ENCODE measurements at places on chromosomes 1 and 21. TPM values are rescaled to one million over a fixed set of nuclear protein-coding genes. Genes with fewer than 3 reads are reported as not detected.

- DNase-seq, result no peak
- H3K36me3 ChIP-seq, result peaks cover 20% of the 10 kb centered on the region
- H3K4me3 ChIP-seq, result no peak overlapping the region
- H3K27me3 ChIP-seq, result no peaks in the 10 kb centered on the region
- peaks cover 7% of the 10 kb centered on the region for H3K4me1 ChIP-seq
These were observed 38.4 kb downstream of the AHCTF1 start for GRCh38 chr1:246893191-246893939.

GRCh38 chr1:25669781-25670567, 53.4 kb downstream of the MAN1C1 start:
- DNase-seq, result no peak
- H3K4me1 ChIP-seq, result peaks cover 92% of the 10 kb centered on the region
- H3K27me3 ChIP-seq, result no peaks in the 10 kb centered on the region

DNA sequence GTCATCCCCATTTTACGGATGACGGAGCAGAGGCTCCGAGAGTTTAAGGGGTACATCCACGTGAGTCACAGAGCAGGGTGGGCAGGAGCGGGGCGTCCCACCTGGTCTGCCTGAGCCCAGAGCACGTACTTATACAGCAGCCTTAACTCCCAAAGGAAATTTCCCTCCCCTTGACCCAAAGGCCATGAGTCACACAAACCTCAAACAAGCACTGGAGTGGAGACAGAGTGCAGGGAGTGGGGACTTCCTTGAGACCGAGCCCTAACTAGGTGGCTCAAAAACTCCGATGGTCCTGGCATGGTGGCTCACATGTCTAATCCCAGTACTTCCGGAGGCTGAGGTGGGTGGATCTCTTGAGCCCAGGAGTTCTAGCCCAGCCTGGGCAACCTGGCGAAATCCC, 141.6 kb upstream of the KLHDC7A start:
- no peak overlapping the region for H3K4me3 ChIP-seq
- H3K36me3 ChIP-seq, result no peaks in the 10 kb centered on the region
- H3K27ac ChIP-seq, result no peak overlapping the region
- no peaks in the 10 kb centered on the region for H3K4me1 ChIP-seq
- H3K27me3 ChIP-seq, result no peaks in the 10 kb centered on the region

DNA sequence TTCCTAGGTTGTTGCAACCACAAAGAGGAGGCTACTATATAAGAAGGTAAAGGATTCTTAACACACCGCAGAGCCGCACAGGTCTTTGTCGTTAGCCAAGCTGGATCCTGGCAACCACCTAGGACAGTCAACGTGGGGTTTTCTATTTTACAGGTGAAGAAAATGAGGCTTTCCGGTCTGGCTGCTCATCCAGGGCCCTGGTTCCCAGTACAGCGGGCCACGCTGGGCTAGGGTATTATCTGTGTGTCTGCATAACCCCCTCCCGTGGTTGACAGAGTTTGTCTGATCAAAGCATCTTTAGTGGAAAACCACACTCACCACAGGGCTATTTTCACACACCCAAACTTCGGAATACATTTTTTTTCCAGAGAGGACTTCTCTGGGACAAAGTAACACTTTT, 39.0 kb upstream of the PDE9A start:
- H3K36me3 ChIP-seq, result peaks cover 5% of the 10 kb centered on the region
- no peak overlapping the region for H3K4me3 ChIP-seq
- DNase-seq, result peak; percentile 47
- H3K27ac ChIP-seq, result no peak overlapping the region
- H3K4me1 ChIP-seq, result peaks cover 6% of the 10 kb centered on the region

DNA sequence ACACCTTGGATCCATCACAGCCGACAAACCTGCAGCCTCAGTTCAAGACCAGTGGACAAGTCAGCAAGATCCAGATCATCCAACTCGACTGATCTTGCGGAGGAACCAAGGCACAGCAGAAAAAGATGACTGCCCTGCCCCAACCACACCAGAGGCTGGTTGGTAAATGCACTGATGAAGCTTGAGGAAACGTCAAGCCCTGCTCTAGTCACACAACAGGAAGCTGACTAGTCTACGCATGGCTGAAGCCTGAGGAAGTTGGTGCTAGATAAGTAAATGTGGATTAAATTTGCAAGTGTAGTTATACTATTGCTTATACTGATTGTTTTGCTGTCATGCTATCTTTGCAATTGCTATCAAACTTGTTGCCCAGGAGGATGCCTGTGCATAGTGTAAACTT, 89.0 kb downstream of the LIPI start:
- DNase-seq, result no peak
- no peaks in the 10 kb centered on the region for H3K36me3 ChIP-seq
- H3K27me3 ChIP-seq, result no peaks in the 10 kb centered on the region

GRCh38 chr1:155719703-155720102, 30.8 kb downstream of the DAP3 start:
- H3K27ac ChIP-seq, result no peak overlapping the region
- no peak for DNase-seq
- peaks cover 5% of the 10 kb centered on the region for H3K36me3 ChIP-seq
- H3K4me1 ChIP-seq, result peaks cover 6% of the 10 kb centered on the region

DNA sequence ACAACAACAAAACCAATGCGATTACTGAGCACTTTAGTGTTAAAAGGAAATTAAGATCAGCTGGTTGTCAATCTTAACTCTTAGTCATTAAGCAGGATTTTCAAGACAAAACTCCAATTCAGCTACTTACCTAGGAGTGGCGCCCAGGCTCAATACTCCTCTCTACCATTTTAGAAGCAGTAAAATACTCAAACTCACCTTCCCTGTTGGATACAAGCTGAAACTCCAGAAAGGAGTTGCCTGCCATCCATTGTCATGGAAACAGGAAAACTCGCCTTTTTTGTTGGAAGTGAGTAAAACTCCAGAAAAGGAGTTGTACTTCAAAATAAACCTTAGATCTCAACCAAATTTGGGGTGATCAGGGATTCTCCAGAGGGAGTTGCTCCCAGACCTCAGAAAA, 127.0 kb upstream of the F3 start:
- H3K27me3 ChIP-seq, result peaks cover 3% of the 10 kb centered on the region
- no peaks in the 10 kb centered on the region for H3K36me3 ChIP-seq
- no peak for DNase-seq
- H3K4me3 ChIP-seq, result no peak overlapping the region

GRCh38 chr1:145992502-145992936, 3.9 kb downstream of the TXNIP start:
- DNase-seq, result no peak
- H3K4me1 ChIP-seq, result peaks cover 72% of the 10 kb centered on the region
- H3K27me3 ChIP-seq, result no peaks in the 10 kb centered on the region
- peak overlapping the region; percentile 95 for H3K27ac ChIP-seq
- H3K4me3 ChIP-seq, result peak overlapping the region; percentile 99

- no peak overlapping the region for H3K27ac ChIP-seq
- no peaks in the 10 kb centered on the region for H3K4me1 ChIP-seq
- H3K36me3 ChIP-seq, result no peaks in the 10 kb centered on the region
- peaks cover 9% of the 10 kb centered on the region for H3K27me3 ChIP-seq
These were observed 24.4 kb downstream of the OR10R2 start for GRCh38 chr1:158496374-158496773.

- no peak overlapping the region for H3K27ac ChIP-seq
- H3K4me1 ChIP-seq, result peaks cover 25% of the 10 kb centered on the region
- no peak for DNase-seq
- no peaks in the 10 kb centered on the region for H3K36me3 ChIP-seq
- H3K4me3 ChIP-seq, result no peak overlapping the region
- no peaks in the 10 kb centered on the region for H3K27me3 ChIP-seq
These were observed 1.9 kb upstream of the MPZ start for GRCh38 chr1:161311595-161312181.

DNA sequence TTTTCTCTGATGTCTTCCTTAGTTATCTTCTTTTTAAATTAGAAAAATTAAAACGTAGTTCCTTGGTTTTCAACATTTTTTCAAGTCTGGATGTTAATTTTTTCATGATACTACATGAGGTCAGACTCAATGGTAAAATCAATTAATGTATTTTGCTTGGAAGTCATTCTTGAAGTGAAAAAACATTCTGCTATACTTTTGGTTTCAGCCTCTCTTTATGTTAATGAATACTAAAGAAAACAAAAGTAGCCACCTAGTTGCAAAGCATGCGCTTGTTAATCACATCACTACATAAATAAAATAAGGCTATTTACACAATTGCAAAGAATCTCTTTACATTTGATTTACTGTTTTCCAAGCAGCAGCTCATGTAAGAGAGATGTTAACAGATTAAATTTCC, 170.4 kb downstream of the LIPI start:
- H3K36me3 ChIP-seq, result peaks cover 4% of the 10 kb centered on the region
- no peak overlapping the region for H3K4me3 ChIP-seq
- H3K27ac ChIP-seq, result no peak overlapping the region

- DNase-seq, result no peak
- H3K36me3 ChIP-seq, result no peaks in the 10 kb centered on the region
- no peak overlapping the region for H3K4me3 ChIP-seq
- no peaks in the 10 kb centered on the region for H3K4me1 ChIP-seq
- H3K27ac ChIP-seq, result no peak overlapping the region
These were observed 218.7 kb downstream of the LBR start for GRCh38 chr1:225209153-225209552.

GRCh38 chr1:44073528-44073927, 42.3 kb upstream of the SLC6A9 start:
- H3K27me3 ChIP-seq, result peaks cover 18% of the 10 kb centered on the region
- no peak overlapping the region for H3K4me3 ChIP-seq
- no peaks in the 10 kb centered on the region for H3K36me3 ChIP-seq
- H3K4me1 ChIP-seq, result peaks cover 26% of the 10 kb centered on the region
- DNase-seq, result peak; percentile 3

DNA sequence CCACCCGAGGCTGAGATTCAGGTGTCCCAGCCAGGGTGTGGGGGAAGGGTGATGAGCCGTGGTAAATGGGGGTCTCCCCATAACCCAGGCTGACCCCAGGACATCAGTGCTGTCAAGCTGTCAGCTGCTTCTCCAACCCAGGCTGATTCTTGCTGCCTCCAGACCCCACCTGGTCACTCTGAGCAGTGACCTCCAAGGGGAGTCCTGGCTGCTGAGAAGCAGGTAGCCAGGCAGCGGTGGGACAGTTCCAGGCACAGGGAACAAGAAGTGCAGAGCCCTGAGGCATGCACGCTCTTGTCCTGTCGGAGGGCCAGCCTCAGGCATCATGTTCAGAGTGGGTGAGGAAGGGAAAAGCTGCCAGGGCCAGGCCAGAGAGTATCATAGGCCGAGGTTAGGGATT, 1.1 kb downstream of the ESPN start:
- H3K4me1 ChIP-seq, result peaks cover 18% of the 10 kb centered on the region
- H3K27ac ChIP-seq, result no peak overlapping the region
- no peaks in the 10 kb centered on the region for H3K36me3 ChIP-seq
- H3K4me3 ChIP-seq, result no peak overlapping the region
- H3K27me3 ChIP-seq, result peaks cover 26% of the 10 kb centered on the region
- no peak for DNase-seq

- peaks cover 3% of the 10 kb centered on the region for H3K36me3 ChIP-seq
- no peak overlapping the region for H3K4me3 ChIP-seq
- H3K27me3 ChIP-seq, result peaks cover 34% of the 10 kb centered on the region
- DNase-seq, result no peak
- H3K4me1 ChIP-seq, result peaks cover 8% of the 10 kb centered on the region
These were observed 87.9 kb downstream of the SYT2 start for GRCh38 chr1:202622388-202622787.

KCNT2 gene
- not detected for total RNA-seq

DNAJC28 gene
- total RNA-seq, result 1.6 TPM

LSM10 gene
- 40.8 TPM for total RNA-seq

SLC25A34 gene
- total RNA-seq, result 2.6 TPM

SPRTN gene
- total RNA-seq, result 16.3 TPM

OR14C36 gene
- not detected for total RNA-seq

CYYR1 gene
- not detected for total RNA-seq

RUNX3 gene
- 87.1 TPM for total RNA-seq

Data from naive thymus-derived CD8-positive, alpha-beta T cell (primary cell).